CD4-positive, alpha-beta T cell treated with Interleukin-1 beta for 1 hour (primary cell): ENCODE measurements at places on chromosomes 2 and 18.

DNA sequence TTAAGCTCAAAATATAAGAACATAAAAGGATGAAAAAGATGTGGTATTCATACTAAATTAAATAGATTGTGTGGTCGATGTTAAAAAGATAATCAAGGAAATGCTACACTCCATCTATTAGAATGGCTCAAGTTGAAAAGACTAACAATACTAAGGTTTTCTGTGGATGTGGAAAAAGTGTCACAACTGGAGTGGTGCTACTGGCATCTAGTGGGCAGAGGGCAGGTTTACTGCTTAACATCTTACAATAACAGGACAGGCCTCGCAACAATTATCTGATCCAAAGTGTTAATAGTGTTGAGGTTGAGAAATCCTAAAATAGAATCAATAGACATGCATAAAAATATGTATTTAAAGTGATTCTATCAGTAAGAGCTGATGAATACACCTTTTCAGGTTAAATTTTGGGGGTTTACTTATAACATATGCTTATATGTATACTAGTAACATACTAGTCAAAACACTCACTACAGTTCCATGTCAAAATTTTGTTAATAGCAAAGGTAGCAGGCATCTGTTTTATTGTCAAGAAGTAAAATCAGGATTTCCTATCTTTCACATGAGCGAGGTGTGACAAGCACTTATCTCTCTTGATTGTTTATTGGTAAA is 91.5 kb upstream of the TMEFF2 start:
- no peak for DNase-seq

- DNase-seq, result no peak
Measured at GRCh38 chr18:70376914-70377258, 88.0 kb downstream of the SOCS6 start.

- no peak for DNase-seq
Measured at GRCh38 chr2:36633470-36634092, 35.6 kb upstream of the FEZ2 start.

- DNase-seq, result no peak
Measured at GRCh38 chr2:133476931-133477615, 91.2 kb downstream of the NCKAP5 start.

- DNase-seq, result no peak
Measured at GRCh38 chr18:2716394-2717326, 61.1 kb downstream of the SMCHD1 start.

DNA sequence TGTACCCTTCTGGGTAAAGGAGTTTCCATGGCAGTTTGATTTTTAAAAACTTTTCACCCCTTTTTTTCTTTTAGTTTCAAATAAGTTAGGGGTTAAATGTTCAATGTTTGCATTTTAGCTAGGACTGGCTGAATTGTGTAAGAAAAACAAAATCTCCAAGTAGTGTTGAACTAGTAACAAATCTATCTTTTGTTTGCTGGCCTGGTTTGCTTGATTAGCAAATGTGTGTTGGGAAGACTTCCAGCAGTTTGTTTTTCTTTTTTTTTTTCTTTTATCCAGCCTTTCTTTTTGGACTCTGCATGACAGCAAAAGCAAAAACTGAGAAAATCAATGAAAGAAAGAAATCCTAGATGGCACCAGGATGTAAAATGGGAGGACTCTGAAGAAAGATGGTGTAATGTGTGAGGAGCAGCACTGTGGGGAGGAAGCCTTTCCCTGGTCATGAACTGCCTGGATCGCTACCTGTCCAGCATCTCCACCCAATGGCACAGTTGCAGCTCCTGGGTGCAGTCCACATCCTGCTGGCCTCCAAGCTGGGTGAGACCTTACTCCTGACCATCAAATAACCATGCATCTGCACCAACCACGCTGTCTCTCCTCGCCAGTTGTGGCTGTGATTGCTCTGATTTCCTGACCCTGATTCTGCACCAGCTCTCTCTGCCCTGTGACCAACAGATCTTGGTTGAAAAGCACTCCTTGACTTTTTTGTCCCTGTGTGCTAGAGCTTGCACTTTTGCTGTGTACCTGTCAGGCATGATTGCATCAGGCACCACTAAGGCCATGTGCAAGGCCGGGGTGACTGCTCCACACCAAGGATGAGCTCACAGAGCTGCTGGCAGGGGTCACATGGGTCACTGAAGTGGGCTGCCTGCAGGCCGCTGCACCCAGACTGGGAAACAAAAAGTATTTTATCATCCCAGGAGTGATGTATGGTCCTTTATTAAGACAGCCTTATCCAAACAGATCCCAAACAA is 71.2 kb upstream of the ZNF236 start:
- DNase-seq, result no peak

DNA sequence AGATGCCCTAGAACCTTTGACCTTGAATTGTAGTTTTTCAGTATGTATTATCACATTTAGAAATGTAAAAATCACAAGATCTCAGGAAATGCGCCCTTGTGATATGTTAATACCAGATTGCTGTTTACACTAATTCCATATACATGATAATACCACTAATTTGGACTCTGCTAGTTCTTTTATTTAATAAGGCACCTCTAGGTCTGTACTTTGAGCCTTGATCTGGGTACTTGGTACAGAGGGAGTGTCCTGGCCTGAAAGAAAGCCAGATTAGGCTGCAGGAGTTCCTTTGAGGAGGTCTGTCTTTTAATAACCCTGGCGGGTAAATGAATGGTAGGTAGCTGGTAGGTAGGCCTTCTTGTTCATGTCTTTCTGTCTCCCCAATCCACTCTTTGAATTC is 26.3 kb downstream of the PLEKHA3 start:
- DNase-seq, result no peak

GRCh38 chr18:50869150-50869549 is 9.8 kb upstream of the ME2 start:
- no peak for DNase-seq

DNA sequence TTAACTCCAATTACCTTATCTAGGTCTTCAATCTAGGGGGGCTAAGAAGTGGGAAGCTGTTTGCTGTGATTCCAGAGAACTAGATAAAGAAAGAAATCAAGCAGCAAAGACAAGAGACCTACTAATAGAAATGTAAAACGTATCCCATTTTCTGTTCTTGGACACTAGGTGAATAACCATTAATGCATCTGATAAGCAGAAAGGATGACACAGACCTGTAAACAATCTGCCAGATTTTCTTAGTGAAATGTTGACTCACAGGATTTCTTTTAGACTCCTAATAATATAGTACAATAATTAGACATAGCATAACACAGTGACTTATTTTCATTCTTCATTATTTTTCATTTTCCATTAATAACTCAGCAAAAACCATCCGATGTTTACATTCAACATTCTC is 1.3 kb downstream of the WDR35 start:
- DNase-seq, result no peak

GRCh38 chr18:66558773-66559172 is 45.1 kb downstream of the CDH19 start:
- no peak for DNase-seq

- DNase-seq, result no peak
Measured at GRCh38 chr2:227717687-227718567, at the start of gene SLC19A3. Gene SLC19A3, minus strand, starts transcription at chr2:227718028. Its CDS starts 15,710 bp downstream, at chr2:227702318.

DNA sequence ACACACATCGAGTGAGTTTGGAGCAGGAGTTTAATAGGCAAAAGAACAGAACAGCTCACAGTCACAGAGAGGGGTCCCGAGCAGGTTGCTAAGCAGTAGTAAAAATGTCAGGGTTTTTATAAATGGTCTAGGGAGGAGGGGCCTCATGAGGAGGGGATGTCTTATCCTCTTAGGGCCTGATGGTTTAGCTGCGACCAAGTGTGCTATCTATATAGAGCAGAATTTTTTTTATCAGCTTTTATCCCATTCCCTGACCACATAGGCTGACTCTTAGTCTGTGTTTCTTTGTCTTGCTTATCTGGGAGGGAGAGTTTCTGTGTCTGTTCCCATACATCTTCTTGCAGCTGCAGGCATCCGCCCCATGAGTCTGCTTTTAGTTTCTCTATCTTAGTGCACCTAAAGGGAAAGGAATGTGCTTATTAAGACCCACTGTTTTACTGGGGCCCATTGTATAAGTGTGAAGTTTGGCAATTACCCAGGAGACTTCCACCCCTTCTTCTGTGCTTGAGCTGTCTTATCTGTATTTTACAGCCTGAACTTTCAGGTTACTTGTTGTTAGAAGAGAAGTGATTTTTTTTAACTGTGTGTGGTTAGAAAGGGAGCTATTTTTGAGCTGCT is 30.4 kb upstream of the GMCL1 start:
- no peak for DNase-seq

GRCh38 chr2:193549661-193550060 is 1354.9 kb upstream of the TMEFF2 start:
- DNase-seq, result no peak

DNA sequence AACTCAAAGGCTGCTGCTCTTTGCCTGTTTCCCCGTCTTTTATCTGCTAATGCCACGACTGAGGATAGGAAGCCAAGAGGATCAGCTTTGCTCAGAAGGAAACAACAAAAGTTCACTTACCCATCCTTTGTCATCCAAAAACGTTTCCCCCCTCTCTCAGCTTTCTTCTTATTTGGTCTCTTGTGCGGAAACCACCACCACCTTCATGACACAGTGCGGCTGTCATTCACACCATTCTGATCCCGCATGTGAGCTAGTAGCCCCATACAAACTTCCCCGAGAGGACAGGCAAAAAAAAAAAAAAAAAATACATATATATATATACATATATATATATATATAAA is 656 bp downstream of the LRRTM4 start:
- no peak for DNase-seq

- DNase-seq, result no peak
Measured at GRCh38 chr2:45726188-45726587, 74.7 kb downstream of the PRKCE start.

- DNase-seq, result no peak
Measured at GRCh38 chr2:176106581-176107539, at the start of gene HOXD11. Gene HOXD11, plus strand, starts transcription at chr2:176107280. Its CDS starts 76 bp downstream, at chr2:176107356.

DNA sequence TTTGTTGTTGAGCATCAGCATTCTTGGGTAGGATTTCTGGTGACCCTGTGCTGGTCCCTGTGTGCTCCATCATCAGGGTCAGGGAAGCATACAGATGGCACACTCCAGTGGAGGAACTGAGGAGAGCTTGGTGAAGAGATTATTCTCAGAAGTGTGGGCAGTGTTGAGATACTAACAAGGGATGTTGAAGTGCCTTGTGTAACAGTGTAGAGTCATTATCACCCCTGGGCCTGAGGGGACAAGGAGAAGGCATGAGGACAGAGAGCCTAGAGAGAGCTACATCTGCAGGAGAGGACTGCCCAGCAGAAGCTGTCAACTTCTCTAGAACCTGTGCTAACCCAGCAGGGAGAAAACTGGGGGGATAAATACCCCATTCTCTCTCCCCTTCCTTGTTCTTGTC is 189.0 kb downstream of the PLCL1 start:
- DNase-seq, result no peak

DNA sequence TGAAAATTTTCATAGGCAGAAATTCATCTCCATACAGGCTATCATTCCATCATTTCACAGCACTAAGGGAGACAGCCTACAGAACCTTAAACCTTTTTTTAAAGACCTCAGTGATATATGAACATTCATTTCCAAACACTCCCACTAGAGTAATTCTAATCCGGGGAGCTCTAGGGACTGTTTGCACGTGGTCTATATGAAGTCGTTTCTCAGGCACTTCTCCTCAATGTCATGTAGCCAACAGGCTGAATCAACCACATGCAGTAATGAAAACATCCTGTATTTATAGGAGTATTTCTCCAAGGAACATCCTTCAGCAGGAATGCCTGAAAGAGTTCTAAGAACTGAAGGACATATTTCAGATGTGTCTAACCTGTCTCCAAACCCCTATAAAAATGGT is 97.3 kb upstream of the CREB1 start:
- DNase-seq, result no peak

DNA sequence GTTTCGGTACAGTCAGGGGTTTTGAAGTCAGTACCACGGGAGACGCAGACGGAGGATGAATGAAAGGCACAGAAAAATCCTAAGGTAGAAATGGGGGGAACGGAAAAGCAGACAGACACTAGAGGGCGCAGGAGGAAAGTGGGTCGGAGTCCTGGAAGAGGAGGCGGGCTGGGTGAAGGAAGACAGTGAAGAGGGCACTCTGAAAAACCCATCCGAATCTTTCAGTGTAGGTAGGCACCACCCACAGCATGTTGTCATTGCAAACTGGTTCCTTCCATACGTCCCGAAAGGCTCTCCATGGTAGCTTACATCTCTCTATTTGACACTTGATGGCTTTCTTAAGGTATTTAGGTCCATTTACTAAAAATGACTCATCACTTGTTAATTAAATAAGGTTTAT is 18.5 kb upstream of the ZNF236 start:
- DNase-seq, result peak; percentile 75

GRCh38 chr2:21282515-21282898 is 158.7 kb downstream of the TDRD15 start:
- no peak for DNase-seq

DNA sequence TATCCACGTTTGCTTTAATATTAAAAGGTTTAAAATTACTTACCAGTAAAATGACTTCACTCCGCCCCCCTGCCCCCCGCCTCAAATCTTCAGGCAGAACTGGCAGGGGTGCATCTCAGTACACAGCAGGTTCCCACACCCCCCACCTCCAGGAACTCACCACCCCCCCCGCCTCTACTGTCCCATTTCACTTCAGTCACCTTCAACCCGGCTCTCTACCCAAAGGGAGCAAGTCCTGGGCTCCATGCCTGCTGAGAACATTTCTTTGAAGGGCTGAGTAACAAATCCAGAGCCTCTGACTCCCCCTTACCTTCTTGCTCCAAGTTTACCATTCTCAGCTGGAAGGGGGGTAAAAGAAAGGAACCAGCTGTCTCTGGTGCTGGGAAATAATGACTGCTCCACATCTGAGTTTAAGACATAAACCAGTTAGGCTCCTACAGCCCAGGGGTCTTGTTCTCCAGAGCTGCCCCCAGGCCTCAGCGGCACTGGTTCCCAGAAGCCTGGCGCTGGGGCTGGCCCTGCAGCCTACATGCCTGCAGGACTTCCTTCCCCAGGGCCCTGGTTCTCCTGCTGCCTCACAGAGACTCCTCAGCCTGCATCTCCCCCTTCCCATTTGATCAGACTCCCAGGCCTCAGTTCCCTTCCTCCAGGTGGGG is 42.8 kb downstream of the DNMT3A start:
- DNase-seq, result no peak

DNA sequence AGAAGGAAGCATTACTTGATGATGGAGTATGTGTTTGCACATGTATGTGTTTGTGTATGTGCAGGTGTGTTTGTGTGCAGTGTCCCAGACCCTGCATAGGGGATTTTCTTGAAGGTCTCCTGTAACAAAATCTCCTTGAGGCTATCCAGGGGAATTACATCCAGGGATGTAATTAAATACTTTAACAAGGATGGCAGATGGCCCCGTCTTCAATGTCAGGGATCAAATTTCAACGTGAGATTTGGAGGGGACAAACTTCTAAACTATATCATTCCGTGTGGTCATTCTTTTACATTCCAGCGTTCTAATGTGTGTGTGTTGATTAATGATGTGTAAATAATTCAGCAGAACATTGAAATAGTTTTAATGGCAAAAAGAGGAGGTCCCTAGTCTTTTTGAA is 3.3 kb downstream of the UGT1A9 start:
- no peak for DNase-seq

- peak; percentile 57 for DNase-seq
Measured at GRCh38 chr2:216519154-216519762, 20.6 kb downstream of the RPL37A start.

GRCh38 chr2:29023188-29023587 is 42.1 kb downstream of the TOGARAM2 start:
- no peak for DNase-seq
